ENCODE measurements at places on chromosomes 7 and 10. TPM values are rescaled to one million over a fixed set of nuclear protein-coding genes. Genes with fewer than 3 reads are reported as not detected.

KNDC1 gene
- total RNA-seq: 1.2 TPM

RBP4 gene
- total RNA-seq: 1.5 TPM

ZNF365 gene
- 4.0 TPM for total RNA-seq

AFAP1L2 gene
- 1.1 TPM for total RNA-seq

GIMAP2 gene
- 4.7 TPM for total RNA-seq

SLC13A1 gene
- total RNA-seq: not detected

C10orf143 gene
- 0.78 TPM for total RNA-seq

JAZF1 gene
- total RNA-seq: 10.7 TPM

NPSR1 gene
- total RNA-seq: not detected

STK31 gene
- total RNA-seq: 2.1 TPM
